ENCODE measurements at places on chromosomes 3 and 15.

DNA sequence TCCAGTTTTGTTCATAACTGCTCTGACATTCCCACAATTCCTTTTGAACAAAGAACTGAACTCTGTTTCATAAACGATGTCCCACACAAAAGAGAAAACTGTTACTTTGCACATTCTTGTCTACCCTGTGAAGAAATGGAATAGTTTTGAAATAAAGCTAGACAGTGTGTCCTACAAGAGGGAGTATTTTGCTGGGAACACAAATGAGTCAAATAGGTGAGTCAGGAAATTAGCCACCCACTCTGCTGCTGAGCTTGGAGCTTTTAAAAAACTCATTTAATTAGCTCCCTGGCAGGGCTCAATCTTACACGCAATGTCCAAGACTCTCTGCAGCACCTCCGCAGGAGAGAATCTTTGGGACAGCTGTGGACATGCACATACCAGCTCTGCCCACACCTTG lies 193.4 kb downstream of the SLC9A9 start:
- DNase-seq, result no peak

DNA sequence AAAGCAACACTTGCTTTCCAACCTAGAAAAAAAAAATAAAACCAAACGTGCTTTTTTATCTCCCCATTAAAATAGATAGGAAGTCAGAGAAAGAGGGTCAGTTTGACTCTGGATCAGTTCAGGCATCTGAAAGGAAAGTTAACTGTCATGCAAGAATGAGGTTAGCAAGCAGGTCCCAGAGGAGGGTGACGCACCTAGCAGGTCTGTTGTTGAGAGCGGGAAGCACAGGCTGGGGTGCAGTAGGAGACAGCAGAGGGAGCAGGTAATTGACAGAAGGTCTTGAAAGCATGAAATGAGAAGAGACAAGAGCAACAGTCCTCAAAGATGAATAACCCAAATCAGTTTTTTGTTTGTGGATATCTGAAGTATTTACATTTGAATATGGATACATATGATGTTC lies 82.5 kb downstream of the ANO10 start:
- DNase-seq, result no peak

DNA sequence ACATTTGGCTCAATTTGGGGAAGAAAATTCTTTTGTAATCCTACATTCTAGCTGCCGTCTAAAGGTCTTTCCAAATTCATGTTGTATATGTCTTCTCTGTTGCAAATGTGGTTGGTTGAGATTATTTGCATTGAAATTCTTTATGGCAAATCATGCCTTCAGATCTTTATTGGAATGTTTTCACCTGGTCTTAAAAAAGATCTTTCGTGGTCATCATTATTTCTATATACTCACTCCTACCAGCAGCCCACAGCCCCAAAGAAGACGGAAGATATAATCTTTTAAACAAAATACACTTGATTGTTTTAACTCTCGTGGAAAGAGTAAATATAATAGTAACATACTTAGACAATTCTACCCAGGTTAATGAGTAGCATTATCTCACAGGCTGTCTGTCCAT lies 41.5 kb upstream of the PPARG start:
- DNase-seq, result no peak

- DNase-seq, result no peak
Measured at GRCh38 chr15:85178308-85178707, 196.7 kb downstream of the PDE8A start.

DNA sequence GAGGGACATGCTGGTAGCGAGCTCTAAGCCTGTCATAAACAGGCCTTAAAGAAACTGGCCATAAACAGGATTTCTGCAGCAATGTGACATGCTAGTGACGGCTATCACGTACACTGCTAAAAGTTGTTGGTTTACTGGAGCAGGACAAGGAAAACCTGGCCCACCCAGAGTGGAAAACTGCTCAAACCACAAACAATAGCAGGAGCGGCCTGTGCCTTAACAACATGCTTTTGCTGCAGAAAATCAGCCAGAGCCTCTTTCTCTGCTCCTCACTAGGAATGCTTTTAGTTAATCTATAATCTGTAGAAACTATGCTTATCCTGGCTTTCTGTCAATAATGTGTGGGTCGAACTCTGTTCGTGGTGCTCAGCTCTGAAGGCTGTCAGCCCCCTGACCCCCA lies 202.9 kb upstream of the UBE3A start:
- DNase-seq, result no peak
